BJ (cell line): ENCODE measurements at places on chromosomes 2 and 18.

- no peak for DNase-seq
Observed at GRCh38 chr2:237383991-237384671, 29.8 kb downstream of the COL6A3 start.

- DNase-seq, result no peak
Observed at GRCh38 chr2:57615855-57616556, 430.6 kb upstream of the VRK2 start.

DNA sequence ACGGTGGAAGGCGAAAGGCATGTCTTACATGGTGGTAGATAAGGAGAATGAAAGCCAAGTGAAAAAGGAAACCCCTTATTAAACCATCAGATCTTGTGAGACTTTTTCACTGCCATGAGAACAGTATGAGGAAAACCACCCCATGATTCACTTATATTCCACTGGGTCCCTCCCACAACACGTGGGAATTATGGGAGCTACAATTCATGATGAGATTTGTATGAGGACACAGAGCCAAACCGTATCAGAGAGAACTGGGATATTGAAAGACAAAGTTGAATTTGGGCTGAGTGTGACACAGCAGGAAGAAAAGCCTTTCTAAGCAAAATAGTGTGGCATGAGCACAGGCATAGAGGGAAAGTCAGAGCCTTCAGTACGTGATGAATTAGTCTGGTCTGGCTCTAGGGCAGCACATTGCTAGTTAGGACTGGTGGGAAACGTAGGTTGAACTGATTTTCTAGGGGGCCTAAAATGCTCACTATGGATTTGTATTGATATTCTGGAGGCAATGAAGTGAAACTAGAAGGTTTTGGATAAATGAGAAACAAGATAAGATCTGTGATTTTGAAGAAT, 84.8 kb upstream of the RND3 start:
- no peak for DNase-seq

DNA sequence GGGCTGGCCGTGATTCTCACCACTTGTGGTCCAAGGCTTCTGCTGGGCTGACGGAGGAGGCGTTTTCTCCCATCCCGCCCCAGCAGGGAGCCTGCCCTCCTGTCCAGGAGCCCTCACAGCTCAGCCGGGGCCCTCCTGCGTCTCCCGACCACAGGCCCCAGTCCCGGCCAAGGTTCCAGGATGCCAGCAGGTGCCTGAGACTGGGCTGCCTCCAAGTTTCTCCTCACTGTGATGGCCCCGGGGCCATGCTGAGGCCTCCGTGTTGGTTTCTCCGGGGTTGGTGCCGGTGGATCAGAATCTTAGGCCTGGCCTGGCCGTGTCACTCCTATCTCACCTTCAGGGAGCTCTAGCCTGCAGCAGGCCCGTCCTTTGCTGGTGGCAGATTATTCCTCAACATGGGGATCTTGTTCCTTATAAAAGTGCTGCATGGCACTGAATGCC, 5.9 kb downstream of the KCNG2 start:
- no peak for DNase-seq

- no peak for DNase-seq
Observed at GRCh38 chr2:12421046-12421445, 295.7 kb upstream of the TRIB2 start.

- DNase-seq, result no peak
Observed at GRCh38 chr2:237691029-237691907, 63.9 kb downstream of the LRRFIP1 start.

DNA sequence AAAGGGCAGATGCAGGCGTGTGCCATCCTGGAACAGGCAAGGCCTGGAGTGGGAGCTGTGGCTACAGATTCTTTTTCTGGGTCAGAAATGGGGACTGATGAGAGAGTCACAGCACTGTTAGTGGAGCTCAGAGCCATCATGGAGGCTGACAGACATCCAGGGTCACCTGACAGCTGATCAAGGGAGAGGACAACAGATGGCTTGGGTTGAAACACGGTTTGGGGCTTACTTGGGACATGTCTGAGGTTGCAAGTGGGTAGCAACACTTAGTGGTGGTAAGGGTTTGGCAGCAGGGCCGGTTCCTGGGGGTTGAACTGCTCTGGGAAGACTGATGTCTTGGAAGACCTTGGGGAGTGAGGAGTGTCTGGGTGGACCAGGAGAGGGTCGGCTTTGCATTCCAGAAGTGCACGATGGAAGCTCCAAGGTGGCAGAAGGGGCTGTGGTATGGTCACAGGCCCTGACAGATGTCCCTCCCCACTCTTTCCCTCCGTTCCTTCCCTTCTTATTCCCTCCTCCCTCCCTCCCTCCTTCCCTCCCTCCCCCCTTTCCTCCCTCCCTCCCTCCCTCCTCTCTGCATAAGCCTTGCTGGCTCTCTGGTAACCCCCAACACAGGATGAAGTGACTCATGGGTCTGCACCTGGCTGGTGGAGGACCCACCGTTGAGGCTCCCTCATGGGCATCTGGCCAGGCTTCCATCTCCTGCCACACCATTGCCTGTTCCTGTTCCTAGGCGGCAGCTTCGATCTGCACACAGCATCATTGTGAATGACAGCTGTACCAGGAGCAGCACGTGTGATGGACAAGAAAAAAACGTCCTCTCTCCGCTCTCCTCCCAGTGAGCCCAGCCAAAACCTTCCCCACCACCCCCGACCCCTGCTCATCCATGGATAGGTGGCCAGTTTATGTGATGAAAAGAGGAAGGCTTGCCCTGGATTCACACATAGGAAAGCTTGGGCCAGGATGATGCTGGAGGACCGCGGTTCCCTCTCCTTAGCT, 63.8 kb upstream of the RPL31 start:
- DNase-seq, result no peak

DNA sequence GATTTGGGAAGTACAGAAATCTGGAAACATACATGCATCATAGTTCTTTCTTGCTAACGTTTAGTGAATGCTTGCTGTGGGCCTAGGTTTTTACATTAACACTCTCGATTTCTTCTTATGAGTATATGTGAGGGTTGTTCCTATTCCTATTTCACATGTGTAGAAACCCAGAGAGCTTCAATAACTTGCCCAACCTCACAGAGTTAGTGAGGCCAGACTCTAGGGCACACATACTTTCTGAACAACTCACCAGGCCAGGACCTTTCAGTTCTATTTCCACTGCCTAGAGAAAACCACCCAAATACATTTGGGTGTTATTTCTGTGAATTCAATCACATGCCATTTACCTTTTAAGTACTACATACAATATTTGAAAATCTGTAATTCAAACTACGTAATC, 8.2 kb upstream of the KCTD1 start:
- no peak for DNase-seq

GRCh38 chr2:177324797-177325196, 60.3 kb upstream of the NFE2L2 start:
- DNase-seq, result no peak

DNA sequence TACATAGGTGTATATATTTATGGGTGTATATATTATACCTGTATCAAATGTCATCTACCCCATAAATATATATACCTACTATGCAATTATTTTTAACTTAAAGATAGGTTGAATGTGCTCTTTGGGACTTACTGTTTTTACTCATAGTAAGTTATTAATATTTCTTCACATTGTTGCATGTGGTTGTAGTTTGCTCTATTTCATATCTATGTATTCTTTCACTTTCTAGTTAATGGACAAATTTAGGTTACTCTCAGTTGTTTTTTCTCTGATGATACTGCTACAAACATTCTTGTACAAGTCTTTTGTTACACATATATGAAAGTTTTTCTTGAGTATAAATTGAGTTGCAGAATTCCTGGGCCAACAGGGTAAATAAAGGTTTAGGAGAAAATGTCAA, 601.8 kb upstream of the ID2 start:
- DNase-seq, result no peak

- no peak for DNase-seq
Observed at GRCh38 chr2:170587117-170587516, 128.0 kb upstream of the SP5 start.
